ENCODE measurements at places on chromosomes 11 and 22. TPM values are rescaled to one million over a fixed set of nuclear protein-coding genes. Genes with fewer than 3 reads are reported as not detected.
A peak's percentile ranks its signal among the peaks of the same experiment; 100 is the strongest.

The SPINDOC gene
- 7.0 TPM for total RNA-seq

The OR4A16 gene
- not detected for total RNA-seq

The OR10S1 gene
- not detected for total RNA-seq

The FAM83F gene
- total RNA-seq: 5.0 TPM

The CDC42EP2 gene
- total RNA-seq: 12.1 TPM

The MAP6 gene
- total RNA-seq: 4.5 TPM

The CLDN5 gene
- 22.9 TPM for total RNA-seq

The BBOX1 gene
- not detected for total RNA-seq

The LDLRAD3 gene
- 5.1 TPM for total RNA-seq

The IFITM10 gene
- total RNA-seq: 0.18 TPM

DNA sequence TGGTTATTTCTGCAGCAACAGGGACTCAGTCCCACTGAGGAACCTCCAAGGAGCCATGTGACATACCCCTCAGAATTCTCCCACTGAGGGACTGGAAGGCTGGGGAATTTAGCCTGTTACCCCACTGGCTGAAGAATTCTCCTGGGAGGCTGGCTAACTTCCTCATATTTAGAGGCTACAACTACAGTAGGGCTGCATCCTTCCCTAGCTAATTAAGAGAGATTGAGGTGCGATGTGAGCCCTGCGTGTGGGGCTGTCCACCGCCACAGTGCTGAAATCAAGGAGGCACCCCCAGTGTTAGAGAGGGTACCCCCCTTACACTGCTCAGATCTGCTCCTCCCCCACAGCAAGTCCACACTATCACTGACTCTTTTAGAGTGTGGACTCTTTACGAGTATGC, 21.1 kb downstream of the EIF3F start:
- no peak overlapping the region for H3K27ac ChIP-seq
- no peaks in the 10 kb centered on the region for H3K4me1 ChIP-seq
- no peaks in the 10 kb centered on the region for H3K27me3 ChIP-seq
- no peak for DNase-seq
- H3K4me3 ChIP-seq: no peak overlapping the region

DNA sequence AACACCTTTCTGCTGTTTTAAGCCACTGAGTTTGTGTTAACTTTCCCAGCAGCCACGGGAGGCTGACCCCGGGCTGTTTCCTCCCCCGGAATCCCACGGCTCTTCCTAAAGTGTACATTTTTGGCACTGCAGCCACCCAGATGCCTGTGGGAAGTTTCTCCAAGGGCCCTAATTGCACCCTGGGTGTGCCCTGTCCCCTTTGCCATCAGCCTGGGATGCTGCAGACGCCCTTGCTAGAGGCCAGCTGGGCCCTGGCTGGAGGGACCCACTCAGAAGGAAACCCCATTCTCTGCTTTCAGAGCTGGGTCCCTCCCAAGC, 883.3 kb downstream of the BRD1 start:
- no peak overlapping the region for H3K27ac ChIP-seq
- H3K4me1 ChIP-seq: no peaks in the 10 kb centered on the region
- no peak for DNase-seq
- no peaks in the 10 kb centered on the region for H3K36me3 ChIP-seq

DNA sequence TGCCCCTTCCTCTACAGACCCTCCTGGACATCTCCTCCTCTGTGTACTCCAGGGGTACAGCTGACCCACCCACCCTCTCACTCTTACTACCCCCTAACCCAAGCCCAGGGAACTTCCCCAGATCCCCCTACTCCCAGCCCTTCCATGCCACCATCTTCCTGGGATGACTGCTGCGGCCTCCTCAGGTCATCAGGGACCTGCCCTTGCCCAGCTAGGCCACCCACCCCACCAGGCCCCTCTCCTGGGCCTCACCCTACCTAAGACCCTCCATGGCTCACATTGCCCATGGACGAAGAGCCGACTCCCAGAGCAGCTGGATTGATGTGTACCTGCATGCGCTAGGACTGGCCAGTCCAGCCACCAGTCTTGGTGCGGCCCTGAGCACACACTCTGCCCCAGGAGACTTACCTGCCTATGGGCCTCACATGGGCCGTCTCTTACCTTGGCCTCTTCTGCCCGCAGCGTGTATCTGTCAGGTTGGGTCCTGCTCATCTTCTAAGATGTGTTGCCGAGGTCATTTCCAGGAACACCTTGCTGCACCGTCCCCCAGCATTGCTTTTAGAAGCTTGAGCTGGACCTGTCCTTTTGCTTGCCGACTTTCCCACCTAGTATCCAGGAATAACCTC, 2.0 kb upstream of the CLDN5 start:
- peaks cover 36% of the 10 kb centered on the region for H3K4me1 ChIP-seq
- H3K4me3 ChIP-seq: no peak overlapping the region
- H3K36me3 ChIP-seq: no peaks in the 10 kb centered on the region
- DNase-seq: no peak
- H3K27me3 ChIP-seq: peaks cover 28% of the 10 kb centered on the region
- H3K27ac ChIP-seq: peak overlapping the region; percentile 95

DNA sequence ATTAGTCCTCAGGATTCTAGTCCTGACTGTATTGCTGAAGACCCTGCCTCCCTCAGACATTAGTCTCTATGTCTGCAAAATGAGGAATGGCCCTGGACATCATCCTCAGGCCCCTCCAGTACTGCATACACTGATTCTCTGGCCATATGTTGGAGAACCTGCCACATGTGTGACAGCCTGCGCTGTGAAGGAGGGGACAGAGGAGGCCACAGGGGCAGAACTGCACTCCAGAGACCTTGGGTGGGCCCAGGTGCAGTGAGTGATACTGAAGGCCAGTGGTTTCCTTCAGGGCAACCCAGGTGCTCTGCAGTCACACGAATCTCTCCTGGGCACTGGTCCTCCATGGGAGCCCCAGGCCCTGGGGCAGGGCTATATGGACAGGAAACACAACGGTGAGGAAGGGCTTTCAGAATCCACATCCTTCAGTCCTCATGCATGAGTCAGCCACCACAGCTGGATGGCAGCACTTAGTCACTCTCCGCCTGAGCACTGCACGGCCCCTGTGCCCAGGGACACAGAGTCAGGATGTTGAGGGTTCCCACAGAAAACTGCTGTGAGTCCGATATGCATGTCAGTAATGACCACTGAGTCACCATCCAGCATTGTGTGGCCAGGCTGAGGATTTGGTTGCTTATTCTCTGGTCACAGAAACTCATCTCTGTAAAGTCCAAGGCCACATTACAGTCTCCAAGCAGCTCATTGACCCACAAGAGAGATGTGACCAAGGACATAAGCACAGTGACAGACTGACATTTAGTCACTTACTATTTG, 39.7 kb downstream of the ME3 start:
- peaks cover 10% of the 10 kb centered on the region for H3K4me1 ChIP-seq
- no peak overlapping the region for H3K4me3 ChIP-seq
- H3K36me3 ChIP-seq: no peaks in the 10 kb centered on the region
- no peaks in the 10 kb centered on the region for H3K27me3 ChIP-seq
- no peak for DNase-seq

DNA sequence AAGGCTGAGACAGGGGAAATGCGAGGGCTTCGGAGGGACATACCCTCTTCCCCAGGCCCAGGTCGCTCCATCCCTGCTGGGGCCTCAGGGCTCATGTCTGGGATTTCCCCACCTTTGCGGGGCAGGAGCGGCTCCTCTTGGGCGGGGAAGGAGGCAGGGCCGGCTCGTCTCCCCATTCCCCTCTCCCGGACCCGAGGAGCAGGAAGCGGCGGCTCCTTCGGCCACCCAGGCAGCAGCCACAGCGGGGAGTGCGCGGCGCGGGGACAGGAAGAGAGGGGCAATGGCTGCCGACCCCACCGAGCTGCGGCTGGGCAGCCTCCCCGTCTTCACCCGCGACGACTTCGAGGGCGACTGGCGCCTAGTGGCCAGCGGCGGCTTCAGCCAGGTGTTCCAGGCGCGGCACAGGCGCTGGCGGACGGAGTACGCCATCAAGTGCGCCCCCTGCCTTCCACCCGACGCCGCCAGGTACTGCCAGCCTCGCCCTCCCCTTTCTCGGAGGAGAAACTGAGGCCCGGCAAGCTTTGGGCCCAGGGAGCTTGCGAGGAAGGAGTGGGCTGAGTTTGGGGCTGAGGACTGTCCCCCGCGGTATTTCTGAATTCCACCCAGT, at the start of gene ANKK1:
TSS of gene ANKK1 (plus strand) at position 175 of the 607 bp plus-strand sequence. CDS start at position 281, 106 bp downstream.
- H3K27ac ChIP-seq: no peak within 1 kb of the TSS
- H3K4me3 ChIP-seq: no peak within 1 kb of the TSS
- no peak for DNase-seq
- H3K27me3 ChIP-seq: peaks cover 34% of the 10 kb centered on the region
- H3K36me3 ChIP-seq: no peaks in the 10 kb centered on the region
- no peaks in the 10 kb centered on the region for H3K4me1 ChIP-seq

- no peak overlapping the region for H3K27ac ChIP-seq
- DNase-seq: no peak
- H3K4me1 ChIP-seq: peaks cover 3% of the 10 kb centered on the region
- H3K4me3 ChIP-seq: no peak overlapping the region
- H3K36me3 ChIP-seq: no peaks in the 10 kb centered on the region
Observed at GRCh38 chr11:69110451-69110850, 45.3 kb upstream of the SMIM38 start.

- H3K27me3 ChIP-seq: no peaks in the 10 kb centered on the region
Observed at GRCh38 chr11:117908959-117909610, 20.1 kb downstream of the TMPRSS13 start.

DNA sequence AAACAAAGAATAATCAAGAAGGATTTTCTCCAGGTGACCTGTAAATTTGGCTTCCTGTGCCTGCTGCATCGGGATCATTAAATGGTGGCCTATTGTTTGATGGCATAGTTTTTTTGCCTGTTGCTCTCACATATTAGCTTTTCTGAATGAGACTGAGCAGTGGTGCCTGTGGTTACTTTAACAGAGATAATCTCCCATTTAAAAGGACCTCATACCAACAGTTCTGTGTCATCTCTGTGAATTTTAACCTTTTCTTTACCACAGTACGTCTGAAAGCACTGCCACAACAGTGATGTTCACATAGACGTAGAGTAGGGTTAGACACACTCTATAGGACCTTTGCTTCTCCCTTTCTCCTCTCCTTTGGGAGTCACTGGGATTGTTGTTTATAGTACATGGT, 22.9 kb upstream of the RCE1 start:
- no peaks in the 10 kb centered on the region for H3K27me3 ChIP-seq
- H3K4me1 ChIP-seq: no peaks in the 10 kb centered on the region
- H3K36me3 ChIP-seq: no peaks in the 10 kb centered on the region
- no peak overlapping the region for H3K27ac ChIP-seq
- no peak for DNase-seq

DNA sequence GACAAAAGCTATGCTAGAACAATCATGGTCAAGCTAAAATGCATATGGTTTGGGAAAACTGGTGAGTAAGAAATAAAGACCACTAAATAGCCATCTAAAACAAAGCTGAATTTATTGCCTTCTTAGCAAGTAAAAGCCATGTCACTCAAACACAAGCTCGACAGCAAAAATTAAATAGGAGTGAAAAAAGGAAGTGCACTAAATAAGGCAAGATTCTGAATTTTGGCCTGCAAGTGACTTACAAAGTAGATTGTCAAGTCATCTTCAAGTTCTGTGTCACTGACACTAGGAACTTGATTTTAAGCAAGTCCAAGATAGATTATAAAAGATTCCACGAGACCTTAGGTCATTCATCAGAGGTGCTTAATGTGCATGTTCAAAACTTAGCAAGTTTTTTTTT, 27.4 kb downstream of the TUG1 start:
- no peak for DNase-seq
- no peak overlapping the region for H3K27ac ChIP-seq
- no peaks in the 10 kb centered on the region for H3K36me3 ChIP-seq
- no peaks in the 10 kb centered on the region for H3K4me1 ChIP-seq
- no peak overlapping the region for H3K4me3 ChIP-seq

DNA sequence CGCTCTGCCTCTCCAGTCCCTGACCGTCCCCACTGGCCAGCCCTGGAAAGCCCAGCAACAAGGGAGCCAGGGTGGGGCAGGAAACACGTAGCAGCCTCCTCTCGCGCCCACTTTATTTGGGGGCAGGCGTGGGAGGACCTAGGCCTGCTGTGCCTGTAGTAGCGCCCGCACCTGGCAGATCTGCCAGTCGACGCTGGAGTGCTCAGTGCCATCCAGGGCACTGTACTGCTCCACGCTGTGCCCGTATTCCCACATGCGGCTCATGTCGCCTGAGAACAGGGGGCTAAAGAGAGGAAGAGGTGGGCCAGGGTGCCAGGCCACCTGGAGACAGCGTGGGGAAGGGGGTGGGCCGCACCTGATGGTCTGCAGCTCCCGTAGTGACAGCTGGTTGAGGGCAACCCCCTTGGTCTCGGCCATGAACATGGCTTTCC, 17.0 kb upstream of the DRICH1 start:
- no peak for DNase-seq
- no peak overlapping the region for H3K27ac ChIP-seq
- H3K4me1 ChIP-seq: no peaks in the 10 kb centered on the region
- H3K4me3 ChIP-seq: no peak overlapping the region
- H3K36me3 ChIP-seq: no peaks in the 10 kb centered on the region
- H3K27me3 ChIP-seq: no peaks in the 10 kb centered on the region

- H3K27ac ChIP-seq: no peak overlapping the region
- H3K4me3 ChIP-seq: no peak overlapping the region
- DNase-seq: peak; percentile 40
- H3K36me3 ChIP-seq: no peaks in the 10 kb centered on the region
- H3K4me1 ChIP-seq: no peaks in the 10 kb centered on the region
Observed at GRCh38 chr11:109939166-109939810, 153.9 kb upstream of the ZC3H12C start.

DNA sequence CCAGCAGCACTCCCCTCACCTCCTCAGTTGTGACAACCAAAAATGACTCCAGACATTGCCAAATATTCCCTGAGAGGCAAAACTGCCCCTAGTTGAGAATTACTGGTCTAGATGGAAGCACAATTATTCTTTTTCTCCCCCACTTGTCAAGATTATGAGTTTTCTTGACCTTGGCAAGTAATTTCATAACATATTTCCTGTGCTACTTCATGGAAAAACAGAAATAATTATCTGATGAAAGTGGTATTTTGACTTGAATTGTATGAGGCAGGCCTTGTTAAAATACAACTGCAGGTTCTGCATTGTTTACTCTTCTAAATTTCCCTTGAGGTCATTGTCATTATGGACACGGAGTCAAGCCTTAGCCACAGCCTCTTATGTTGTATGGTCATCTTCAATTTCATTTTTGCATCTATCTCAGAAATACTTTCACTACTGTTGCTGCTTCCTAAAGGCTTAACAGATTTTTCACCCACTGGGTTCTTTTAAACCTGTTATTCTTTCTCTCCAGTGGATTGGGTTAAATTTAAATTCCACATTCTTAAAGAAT, 32.2 kb upstream of the LDLRAD3 start:
- H3K4me3 ChIP-seq: no peak overlapping the region
- H3K4me1 ChIP-seq: peaks cover 19% of the 10 kb centered on the region
- H3K27ac ChIP-seq: no peak overlapping the region
- H3K36me3 ChIP-seq: no peaks in the 10 kb centered on the region
- H3K27me3 ChIP-seq: no peaks in the 10 kb centered on the region

GRCh38 chr11:76184551-76184993, 21.7 kb downstream of the WNT11 start:
- H3K27me3 ChIP-seq: no peaks in the 10 kb centered on the region
- no peaks in the 10 kb centered on the region for H3K36me3 ChIP-seq
- H3K4me3 ChIP-seq: no peak overlapping the region

GRCh38 chr22:27982106-27982505, 63.0 kb upstream of the PITPNB start:
- H3K27ac ChIP-seq: no peak overlapping the region
- no peak for DNase-seq
- no peak overlapping the region for H3K4me3 ChIP-seq
- H3K27me3 ChIP-seq: no peaks in the 10 kb centered on the region
- peaks cover 26% of the 10 kb centered on the region for H3K36me3 ChIP-seq
- H3K4me1 ChIP-seq: peaks cover 4% of the 10 kb centered on the region
